Cardiac muscle cell (in vitro differentiated cells and primary cell): ENCODE measurements at places on chromosomes 6 and 20.

- H3K36me3 ChIP-seq = peaks cover 3% of the 10 kb centered on the region
- no peak for DNase-seq
- no peak overlapping the region for H3K4me3 ChIP-seq
These were observed 22.4 kb downstream of the MANBAL start for GRCh38 chr20:37311710-37312355.

DNA sequence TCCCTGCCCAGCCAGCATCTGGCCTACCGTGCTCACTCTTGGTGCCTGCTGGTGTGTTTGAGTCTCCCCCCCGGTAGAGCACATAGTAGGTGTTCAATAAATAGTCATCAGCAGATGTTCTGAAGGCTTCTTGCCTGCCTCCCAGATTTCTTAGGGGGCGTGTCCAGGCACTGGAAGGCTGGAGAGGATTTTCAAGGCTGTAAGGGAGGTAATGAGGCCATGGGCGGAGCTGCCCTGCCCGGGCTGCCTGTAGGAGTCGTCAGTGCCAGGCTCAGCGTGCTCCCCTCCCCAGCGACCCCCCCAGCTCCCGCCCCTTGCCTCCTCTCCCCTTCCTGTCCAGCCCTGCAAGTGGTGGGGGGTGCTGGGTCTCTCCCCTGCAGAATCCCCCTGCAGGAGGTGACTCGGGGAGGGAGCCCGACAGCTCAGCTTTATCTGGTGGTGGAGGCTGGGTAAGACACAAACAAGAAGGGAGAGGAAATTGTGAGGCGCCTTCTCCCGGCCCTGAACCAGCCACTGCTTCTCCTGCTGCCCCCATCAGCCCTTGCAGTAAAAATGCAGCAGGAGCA, 55.9 kb downstream of the BCAS4 start:
- H3K27ac ChIP-seq = no peak overlapping the region
- H3K4me3 ChIP-seq = no peak overlapping the region
- H3K36me3 ChIP-seq = no peaks in the 10 kb centered on the region
- DNase-seq = no peak

DNA sequence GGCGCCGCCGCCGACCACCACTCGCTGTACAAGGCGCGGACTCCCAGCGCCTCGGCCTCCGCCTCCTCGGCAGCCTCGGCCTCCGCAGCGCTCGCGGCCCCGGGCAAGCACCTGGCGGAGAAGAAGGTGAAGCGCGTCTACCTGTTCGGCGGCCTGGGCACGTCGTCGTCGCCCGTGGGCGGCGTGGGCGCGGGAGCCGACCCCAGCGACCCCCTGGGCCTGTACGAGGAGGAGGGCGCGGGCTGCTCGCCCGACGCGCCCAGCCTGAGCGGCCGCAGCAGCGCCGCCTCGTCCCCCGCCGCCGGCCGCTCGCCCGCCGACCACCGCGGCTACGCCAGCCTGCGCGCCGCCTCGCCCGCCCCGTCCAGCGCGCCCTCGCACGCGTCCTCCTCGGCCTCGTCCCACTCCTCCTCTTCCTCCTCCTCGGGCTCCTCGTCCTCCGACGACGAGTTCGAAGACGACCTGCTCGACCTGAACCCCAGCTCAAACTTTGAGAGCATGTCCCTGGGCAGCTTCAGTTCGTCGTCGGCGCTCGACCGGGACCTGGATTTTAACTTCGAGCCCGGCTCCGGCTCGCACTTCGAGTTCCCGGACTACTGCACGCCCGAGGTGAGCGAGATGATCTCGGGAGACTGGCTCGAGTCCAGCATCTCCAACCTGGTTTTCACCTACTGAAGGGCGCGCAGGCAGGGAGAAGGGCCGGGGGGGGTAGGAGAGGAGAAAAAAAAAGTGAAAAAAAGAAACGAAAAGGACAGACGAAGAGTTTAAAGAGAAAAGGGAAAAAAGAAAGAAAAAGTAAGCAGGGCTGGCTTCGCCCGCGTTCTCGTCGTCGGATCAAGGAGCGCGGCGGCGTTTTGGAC, 2.0 kb downstream of the SOX4 start:
- H3K36me3 ChIP-seq = no peaks in the 10 kb centered on the region
- H3K27ac ChIP-seq = peak overlapping the region; percentile 91
- peaks cover 12% of the 10 kb centered on the region for H3K4me1 ChIP-seq
- no peaks in the 10 kb centered on the region for H3K27me3 ChIP-seq

DNA sequence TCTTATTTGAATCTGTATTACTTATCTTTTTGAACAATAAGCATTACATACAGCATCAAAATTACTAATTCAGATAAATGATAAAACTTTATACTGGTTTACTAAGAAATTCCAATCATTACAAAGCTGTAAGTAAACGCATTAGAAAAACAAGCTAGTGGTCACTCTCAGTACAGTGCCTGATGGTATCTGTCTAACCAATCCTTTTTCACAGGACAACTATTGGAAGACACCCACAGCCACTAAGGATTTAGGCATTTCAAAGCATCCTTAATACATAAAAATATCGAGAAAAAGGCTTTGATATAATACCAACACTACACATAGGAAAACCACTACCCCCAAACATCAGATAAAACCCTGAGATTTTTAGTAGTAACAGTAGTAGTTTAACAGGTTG, 2.6 kb downstream of the CD164 start:
- no peak overlapping the region for H3K27ac ChIP-seq
- peaks cover 23% of the 10 kb centered on the region for H3K4me1 ChIP-seq
- peak overlapping the region; percentile 79 for H3K4me3 ChIP-seq
- no peaks in the 10 kb centered on the region for H3K27me3 ChIP-seq
- DNase-seq = no peak

GRCh38 chr6:81786150-81786549, 33.7 kb upstream of the TENT5A start:
- no peak for DNase-seq
- no peak overlapping the region for H3K4me3 ChIP-seq
- no peaks in the 10 kb centered on the region for H3K27me3 ChIP-seq
- H3K27ac ChIP-seq = no peak overlapping the region
- H3K36me3 ChIP-seq = no peaks in the 10 kb centered on the region
- no peaks in the 10 kb centered on the region for H3K4me1 ChIP-seq

GRCh38 chr20:23141450-23142161, 55.5 kb upstream of the CD93 start:
- H3K36me3 ChIP-seq = no peaks in the 10 kb centered on the region
- DNase-seq = no peak
- H3K4me1 ChIP-seq = peaks cover 4% of the 10 kb centered on the region
- H3K27me3 ChIP-seq = no peaks in the 10 kb centered on the region
- H3K4me3 ChIP-seq = no peak overlapping the region

- no peaks in the 10 kb centered on the region for H3K36me3 ChIP-seq
- no peak overlapping the region for H3K4me3 ChIP-seq
- no peak for DNase-seq
- no peaks in the 10 kb centered on the region for H3K4me1 ChIP-seq
- no peak overlapping the region for H3K27ac ChIP-seq
These were observed 1129.5 kb downstream of the EPHA7 start for GRCh38 chr6:92289831-92290230.

DNA sequence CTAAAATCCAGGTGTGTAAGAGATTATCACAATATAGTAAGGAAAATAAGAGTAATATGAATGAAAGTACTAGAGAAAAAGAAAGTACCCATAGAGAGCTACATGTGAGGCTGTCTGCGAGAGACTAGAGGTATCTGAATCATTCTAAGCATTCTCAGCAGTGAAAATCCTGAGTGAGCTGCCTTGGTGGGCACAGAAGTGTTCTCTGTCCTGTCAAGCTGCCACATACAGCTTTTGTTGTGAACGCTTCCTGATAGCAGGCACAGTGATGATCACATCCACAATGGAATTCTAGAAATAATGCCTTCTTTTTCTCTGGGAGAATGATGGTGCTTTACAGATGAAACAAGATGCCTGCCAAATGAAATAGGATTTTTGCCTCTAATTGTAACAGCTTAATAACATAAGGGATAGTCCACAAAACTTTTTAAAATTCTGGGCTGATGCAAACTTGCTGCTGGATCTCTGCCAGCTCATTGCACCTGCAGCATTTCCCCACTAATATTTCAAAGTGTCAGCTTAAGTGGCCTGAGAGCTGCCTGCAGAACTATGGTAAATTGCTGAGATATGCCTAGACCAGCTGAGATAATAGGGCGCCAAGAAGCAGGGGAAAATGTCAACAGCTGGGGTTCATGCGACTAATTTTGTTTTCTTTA, 620.5 kb downstream of the DOK5 start:
- H3K27ac ChIP-seq = peak overlapping the region; percentile 12
- no peaks in the 10 kb centered on the region for H3K36me3 ChIP-seq

DNA sequence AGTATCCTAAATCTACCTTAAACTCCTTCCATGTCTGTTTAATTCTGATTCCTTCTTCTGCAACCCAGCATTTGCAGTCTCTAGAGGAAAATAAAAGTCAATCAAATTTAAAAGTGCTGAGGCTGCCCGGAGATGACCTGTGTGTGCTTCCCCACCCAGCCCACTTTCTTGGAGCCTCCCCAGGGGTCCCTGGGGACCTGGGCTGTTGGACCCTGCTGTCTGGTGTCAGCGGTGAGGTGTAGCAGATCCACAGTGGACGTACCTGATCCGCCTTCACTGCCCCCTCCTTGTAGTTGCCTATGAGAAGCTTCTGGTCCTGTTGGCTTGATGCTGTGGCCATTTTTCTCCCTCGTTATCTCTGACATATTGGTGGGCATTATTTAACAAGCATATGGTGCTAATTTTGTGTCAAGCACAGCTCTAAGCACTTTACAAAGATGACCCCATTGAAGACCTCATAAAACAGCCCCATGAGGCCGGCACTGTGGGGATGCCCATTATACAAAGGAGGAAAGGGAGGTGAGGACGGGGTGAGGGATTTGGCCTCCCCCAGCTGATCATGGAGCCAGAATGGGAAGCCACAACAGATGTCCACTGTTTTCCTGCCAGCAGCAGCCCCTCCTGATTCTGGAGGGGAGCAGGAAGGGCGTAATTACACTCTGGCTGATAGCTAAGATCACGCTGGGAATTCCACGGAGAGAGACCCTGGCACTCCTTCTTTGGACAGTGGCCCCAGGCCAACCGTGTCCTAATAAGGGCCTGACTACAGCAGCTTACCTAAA, 628.2 kb downstream of the CDH26 start:
- H3K4me3 ChIP-seq = no peak overlapping the region
- H3K27ac ChIP-seq = no peak overlapping the region
- DNase-seq = no peak
- no peaks in the 10 kb centered on the region for H3K4me1 ChIP-seq
- H3K27me3 ChIP-seq = no peaks in the 10 kb centered on the region

DNA sequence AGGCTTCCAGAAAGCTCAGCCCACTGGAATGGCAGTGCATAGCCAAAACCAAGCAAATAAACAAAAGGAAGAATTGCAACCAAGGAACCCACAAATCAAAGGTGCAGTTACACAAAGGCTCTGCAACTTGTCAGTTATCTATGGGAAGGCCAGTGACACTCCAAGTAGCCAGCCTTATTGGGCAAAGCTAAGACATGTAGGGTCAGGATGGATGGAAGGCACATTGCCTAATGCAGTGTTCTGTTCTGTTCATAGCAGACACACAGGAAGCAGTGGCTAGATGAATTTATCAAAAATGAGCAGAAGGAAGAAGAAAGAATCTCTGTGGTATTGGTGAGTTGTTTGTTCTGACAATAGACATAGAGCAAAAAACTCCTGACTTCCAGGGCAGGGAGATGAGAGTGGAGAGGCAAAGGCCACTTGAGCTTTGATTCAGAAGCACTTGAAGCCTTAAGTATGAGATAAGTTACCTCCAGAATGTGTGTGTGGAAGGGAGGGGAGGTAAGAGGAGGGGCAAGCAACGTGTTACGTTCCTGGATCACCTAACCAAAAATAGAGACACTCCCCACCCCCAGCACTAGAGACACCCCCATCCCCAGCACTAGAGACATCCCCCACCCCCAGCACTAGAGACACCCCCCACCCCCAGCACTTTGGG, 57.9 kb upstream of the AKAP12 start:
- no peaks in the 10 kb centered on the region for H3K36me3 ChIP-seq
- peak; percentile 43 for DNase-seq
- no peaks in the 10 kb centered on the region for H3K27me3 ChIP-seq
- H3K4me1 ChIP-seq = peaks cover 11% of the 10 kb centered on the region

- no peak for DNase-seq
- no peak overlapping the region for H3K27ac ChIP-seq
- H3K4me3 ChIP-seq = no peak overlapping the region
These were observed 111.6 kb upstream of the EYA4 start for GRCh38 chr6:133129556-133129955.

DNA sequence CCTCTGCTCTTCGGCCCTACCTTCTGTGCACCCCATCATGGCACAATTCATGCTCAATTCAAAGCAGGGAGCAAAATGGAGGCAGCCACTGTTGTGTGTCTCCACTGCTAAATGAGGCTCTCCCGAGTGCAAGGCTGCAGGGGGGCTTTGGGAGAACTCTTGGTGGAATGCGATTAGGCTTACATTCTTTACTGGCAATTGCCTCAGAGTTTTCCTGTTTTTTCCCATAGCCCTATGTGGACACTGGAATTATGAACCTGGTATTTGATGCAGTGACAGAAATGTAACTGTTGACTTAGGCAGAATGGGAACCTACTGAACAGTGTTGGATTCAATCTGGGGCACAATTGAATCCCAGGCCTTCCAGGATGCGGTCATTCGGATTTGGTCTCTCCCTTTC, 187.9 kb upstream of the GMDS start:
- H3K27ac ChIP-seq = no peak overlapping the region
- DNase-seq = no peak
- no peaks in the 10 kb centered on the region for H3K27me3 ChIP-seq
- H3K36me3 ChIP-seq = no peaks in the 10 kb centered on the region

- peaks cover 6% of the 10 kb centered on the region for H3K4me1 ChIP-seq
- no peak overlapping the region for H3K27ac ChIP-seq
- no peak for DNase-seq
- H3K27me3 ChIP-seq = no peaks in the 10 kb centered on the region
- H3K36me3 ChIP-seq = no peaks in the 10 kb centered on the region
These were observed 164.6 kb upstream of the CDYL start for GRCh38 chr6:4611429-4612129.

GRCh38 chr20:31684153-31685015, 38.3 kb downstream of the BCL2L1 start:
- H3K27ac ChIP-seq = no peak overlapping the region
- H3K36me3 ChIP-seq = no peaks in the 10 kb centered on the region
- H3K4me3 ChIP-seq = no peak overlapping the region

- no peaks in the 10 kb centered on the region for H3K27me3 ChIP-seq
- no peaks in the 10 kb centered on the region for H3K36me3 ChIP-seq
- no peak overlapping the region for H3K27ac ChIP-seq
- no peak for DNase-seq
These were observed 13.2 kb downstream of the SLCO4A1 start for GRCh38 chr20:62655282-62656196.

DNA sequence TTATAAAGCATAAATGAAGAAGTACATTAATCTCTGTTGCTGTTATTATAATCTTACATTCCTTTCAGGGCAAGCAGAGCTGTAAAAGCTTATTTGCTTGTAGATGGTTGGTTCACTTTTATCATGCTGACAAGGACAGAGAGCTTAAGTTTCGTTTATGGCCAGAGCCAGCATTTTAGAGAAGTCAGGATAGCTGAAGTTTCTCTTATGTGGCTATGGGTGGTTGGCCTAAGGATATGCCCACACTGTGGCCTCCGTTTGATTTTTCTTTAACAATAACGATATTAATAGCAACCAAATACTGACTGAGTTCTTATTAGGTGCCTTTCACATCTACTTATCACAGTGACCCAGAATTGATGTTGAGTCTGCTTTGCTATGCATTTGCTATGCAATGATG, 78.5 kb downstream of the FARS2 start:
- H3K27ac ChIP-seq = no peak overlapping the region
- H3K4me1 ChIP-seq = no peaks in the 10 kb centered on the region
- no peak overlapping the region for H3K4me3 ChIP-seq
- H3K27me3 ChIP-seq = no peaks in the 10 kb centered on the region

GRCh38 chr6:76014626-76015530, 57.6 kb downstream of the IMPG1 start:
- no peak for DNase-seq
- no peaks in the 10 kb centered on the region for H3K36me3 ChIP-seq
- H3K27ac ChIP-seq = no peak overlapping the region
- H3K4me1 ChIP-seq = no peaks in the 10 kb centered on the region
- no peaks in the 10 kb centered on the region for H3K27me3 ChIP-seq
